ENCODE measurements at places on chromosomes 4 and X. TPM values are rescaled to one million over a fixed set of nuclear protein-coding genes. Genes with fewer than 3 reads are reported as not detected.

Gene PLAC1
- total RNA-seq = 0.61 TPM

Gene PCDH11X
- total RNA-seq = 0.31 TPM

Gene WNK3
- 6.2 TPM for total RNA-seq

Gene CAPN6
- total RNA-seq = 9.4 TPM

Gene SLC6A14
- not detected for total RNA-seq

Gene TSPYL2
- 30.7 TPM for total RNA-seq

Gene MTTP
- 0.29 TPM for total RNA-seq

Gene TMPRSS11B
- 0.27 TPM for total RNA-seq
